A673 (cell line): ENCODE measurements at places on chromosomes 6 and 20.

DNA sequence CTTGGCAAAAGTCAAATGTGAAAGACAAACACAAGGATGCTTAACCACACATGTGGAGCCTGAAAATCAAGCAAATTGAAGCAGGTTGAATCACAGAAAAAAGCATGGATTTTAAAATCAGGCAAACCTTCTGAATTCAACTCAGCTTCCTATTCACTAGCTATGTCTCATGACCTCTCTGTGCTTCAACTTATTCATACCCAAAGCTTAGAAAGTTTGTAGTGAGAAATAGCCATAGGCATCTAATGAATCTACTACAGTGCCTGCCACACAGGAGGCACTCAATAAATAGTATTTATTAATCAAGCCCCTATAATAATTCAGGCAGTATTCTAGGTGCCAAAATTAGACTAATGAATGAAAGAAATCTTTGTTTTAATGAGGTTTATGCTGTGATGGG lies 112.2 kb upstream of the TNFAIP3 start:
- no peak for DNase-seq

- DNase-seq: no peak
Observed at GRCh38 chr20:47963022-47963421, 177.7 kb upstream of the SULF2 start.

DNA sequence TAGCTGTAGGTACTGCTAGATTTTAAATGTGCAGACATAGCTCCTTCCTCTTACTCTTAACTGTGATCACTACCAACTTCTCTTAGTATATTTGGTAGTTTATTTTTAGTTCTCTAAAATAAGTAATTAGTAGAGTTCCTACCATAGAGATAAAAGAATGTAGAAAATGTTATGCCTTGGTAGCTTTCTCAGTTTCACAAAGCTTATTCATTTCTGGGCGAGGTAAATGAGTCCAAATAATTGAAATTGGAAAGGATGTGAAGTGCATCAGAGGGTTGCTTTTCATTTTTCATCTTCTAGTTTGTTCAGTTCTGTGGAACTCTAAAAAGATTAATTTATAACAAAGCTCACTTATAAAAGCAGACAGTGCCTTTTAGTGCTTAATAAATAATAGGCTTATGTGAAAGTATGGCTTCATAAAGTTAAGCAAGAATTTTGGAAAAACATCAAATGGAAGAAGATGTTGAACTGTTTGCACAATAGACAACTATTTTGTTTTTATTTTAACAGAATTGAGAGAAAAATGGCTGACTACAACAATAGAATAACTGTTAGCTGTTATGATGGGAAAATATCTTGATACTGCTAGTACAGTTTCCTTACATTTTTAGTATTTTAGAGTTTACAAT lies 303.7 kb downstream of the UTRN start:
- no peak for DNase-seq

- peak; percentile 97 for DNase-seq
Observed at GRCh38 chr6:27753668-27754407, 158.4 kb downstream of the OR2B2 start.

DNA sequence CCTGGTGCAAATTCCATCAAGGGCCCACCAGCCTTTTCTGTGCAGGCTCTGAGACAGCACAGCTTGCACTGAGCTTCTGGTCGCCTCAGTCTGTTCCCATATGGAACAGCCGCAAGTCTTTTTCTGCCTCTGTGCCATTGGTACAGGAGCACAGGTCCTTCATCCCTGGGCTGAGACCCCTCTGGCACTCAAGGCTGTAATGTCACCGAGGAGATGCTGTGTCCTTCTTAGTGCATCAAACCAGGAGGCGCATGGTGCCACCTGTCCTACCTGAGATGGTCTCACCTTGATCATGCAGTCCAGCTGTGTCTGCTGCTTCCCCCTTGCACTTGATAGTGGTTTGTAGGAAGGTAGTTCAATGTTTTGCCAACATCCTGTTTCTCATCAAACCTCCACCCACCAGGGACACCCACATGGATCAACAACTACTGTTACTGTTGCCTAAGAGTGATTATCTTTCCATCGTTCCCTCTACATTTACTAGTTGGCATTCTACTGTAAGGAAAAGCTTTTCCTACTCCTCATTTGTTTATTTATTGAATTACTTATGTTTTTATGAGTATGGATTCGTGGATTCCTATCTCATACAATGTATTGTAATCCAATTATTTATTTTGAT lies 29.0 kb downstream of the FAM50B start:
- DNase-seq: no peak

DNA sequence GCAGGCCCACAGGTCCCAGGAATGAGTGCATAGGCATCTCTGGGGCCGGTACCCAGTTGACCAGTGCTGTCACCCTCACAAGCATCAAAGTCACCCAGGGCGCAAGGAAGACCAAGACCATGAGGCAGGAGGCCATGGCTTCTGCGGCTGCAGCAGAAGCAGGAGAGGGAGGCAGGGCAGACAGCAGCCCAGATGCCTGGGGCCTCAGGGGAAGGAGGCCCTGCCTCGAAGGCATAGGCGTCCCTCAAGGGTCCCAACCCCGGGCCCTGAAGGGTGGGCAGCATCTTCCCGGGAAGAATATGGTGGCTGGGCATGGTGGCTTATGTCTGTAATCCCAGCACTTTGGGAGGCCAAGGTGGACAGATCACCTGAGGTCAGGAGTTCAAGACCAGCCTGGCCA lies 3.0 kb downstream of the FAM209A start:
- no peak for DNase-seq

DNA sequence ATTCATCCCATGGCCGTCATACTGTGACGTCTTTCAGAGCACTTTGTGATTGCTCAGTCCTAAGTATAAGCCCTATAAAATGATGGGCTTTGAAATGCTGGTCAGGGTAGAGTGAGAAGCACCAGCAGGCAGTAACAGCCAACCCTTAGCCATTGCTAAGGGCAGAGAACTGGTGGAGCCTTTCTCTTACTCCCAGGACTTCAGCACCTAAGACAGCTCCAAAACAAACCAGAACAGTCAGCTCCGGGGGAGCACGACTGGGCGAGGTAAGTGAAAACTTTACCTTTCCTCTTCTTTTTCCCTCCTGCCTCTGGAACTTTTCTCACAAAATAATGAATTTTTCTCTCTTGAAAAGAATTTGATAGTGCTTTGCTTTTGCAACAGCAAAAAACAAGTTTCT lies at the start of gene VIP:
VIP (plus strand) TSS at position 104 of the 400 bp plus-strand sequence. CDS start 1,381 bp downstream, outside the sequence.
- peak; percentile 56 for DNase-seq

DNA sequence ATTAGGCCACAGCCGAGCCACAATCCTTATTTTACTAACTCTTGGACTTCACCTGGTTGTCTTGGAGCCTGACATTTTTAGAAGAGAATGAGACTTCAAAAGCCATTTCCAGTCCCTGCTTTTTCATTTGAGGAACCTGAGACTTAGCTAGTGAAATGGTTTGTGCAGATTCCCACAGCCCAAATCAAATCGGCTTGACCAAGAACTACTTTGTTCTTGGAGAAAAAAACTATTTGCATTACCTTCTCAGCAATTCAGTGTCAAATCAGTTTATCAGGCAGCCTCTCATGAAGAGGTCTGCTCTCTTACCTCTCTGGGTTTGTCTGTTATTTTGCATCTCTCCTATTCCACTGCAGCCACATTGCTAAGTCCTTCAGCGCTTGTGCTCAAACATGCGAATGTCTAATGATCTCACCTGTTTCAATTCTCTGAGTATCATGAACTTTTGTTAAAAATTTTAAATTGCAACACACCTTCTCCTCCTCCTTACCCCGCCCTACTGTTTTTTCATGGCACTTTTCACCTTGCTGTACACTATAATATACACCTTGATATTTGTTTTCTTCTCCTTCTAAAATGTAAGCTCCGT lies 573 bp upstream of the IFNGR1 start:
- DNase-seq: no peak

GRCh38 chr6:166127624-166128472 lies 39.8 kb downstream of the TBXT start:
- DNase-seq: no peak

DNA sequence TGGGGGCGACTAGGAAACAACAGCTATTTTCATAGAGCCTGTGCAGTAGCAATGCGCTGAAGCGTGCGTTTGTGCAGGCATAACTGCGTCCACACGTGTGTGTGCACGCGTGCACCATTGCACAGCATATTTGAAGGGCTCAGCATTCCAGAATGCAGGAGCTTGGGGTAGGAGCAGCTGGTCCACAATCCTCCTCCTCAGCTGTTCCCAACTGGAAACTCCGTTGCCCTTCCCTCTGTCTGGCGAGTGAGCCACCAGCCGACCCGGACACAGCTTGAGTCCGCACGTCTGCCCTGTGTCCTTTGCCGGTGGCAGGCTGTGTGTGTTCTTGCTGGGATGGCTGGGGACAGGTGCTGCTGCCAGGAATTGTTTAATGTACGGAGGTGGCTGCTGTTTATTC lies 110.2 kb downstream of the SASH1 start:
- DNase-seq: no peak

DNA sequence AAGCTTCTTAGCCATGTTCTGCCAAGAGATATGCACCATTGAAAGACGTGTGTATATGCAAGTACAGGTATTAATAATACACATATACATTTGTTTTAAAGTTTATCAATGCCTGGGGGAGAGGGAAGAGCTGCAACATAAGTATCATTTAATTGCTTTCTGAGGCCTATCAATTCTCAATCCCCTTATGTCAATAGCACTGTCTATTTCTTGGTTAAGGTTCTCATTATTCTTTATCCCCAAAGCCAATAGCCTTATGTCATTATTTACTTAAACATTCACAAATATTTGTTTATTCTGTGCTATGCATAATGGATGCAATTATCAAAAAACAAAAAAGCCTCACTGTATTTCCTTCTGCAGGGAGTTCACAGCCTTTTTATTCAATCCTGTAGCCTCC lies 350.3 kb upstream of the KCNQ5 start:
- no peak for DNase-seq

- DNase-seq: no peak
Observed at GRCh38 chr20:25369529-25369928, 21.1 kb downstream of the ABHD12 start.

DNA sequence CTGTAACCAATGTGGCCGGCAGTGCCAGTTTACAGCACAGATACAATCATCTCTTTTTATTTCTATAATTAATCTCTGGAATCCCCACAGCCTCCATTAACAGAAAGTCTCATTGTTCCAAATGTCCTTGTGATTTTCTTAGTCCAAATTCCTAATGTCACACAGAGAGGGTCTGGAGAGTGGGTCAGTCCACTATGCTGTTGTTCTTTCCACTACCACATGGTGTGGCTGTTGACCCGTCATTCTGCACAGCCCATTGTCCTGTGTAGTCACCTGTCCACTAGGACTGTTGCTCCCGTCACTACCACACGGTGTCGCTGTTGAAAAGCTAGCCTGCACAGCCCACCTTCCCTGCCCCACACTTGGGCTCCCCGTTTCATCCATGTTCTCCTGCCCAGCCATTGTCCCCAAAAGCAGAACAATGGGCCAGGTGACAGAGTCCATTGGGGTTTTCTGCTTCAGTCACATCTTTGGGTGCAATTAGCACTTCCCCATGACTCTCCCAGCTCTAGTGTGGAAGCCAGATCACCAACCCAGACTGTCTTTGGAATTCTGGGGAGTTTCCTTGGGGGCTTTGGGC lies 8.6 kb upstream of the LBP start:
- peak; percentile 21 for DNase-seq

DNA sequence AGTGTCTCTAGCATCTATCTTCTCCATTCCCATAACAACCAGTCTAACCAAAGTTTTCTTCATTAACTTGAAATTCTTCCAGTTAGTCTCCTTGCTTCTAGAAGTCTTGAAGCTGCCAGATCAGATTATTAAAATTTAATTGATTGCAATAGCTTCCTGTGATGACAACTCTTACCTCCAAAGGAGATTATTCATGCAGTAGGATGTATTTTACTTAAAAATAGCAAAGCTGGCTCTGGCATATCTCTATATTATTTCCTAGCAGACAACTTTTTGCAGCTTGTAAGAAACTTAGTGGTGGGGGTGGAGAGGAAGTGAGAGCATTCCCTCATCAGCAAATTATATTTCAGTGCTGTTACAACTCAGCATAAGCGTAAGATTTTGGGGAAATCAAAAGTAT lies 290.4 kb downstream of the GRIK2 start:
- peak; percentile 14 for DNase-seq

- no peak for DNase-seq
Observed at GRCh38 chr6:108806171-108806570, 42.1 kb upstream of the ARMC2 start.

DNA sequence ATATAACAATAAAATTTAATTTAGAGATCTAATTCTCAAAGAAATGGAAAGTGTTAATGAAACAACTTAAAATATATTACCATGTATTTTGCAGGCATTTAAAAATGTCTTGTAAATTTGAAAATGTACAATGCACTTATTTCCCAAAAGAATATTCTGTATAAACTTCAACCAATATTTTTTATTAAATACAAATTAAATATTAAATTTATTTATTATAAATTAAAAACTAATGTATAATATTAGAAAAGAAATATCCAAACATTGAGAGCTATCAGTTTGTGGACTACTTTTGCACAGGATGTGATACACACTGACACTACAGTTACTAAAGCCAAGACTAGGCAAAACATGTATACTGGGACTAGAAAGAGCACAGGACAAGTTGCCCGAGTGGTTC lies 707.0 kb upstream of the NRSN1 start:
- DNase-seq: no peak

DNA sequence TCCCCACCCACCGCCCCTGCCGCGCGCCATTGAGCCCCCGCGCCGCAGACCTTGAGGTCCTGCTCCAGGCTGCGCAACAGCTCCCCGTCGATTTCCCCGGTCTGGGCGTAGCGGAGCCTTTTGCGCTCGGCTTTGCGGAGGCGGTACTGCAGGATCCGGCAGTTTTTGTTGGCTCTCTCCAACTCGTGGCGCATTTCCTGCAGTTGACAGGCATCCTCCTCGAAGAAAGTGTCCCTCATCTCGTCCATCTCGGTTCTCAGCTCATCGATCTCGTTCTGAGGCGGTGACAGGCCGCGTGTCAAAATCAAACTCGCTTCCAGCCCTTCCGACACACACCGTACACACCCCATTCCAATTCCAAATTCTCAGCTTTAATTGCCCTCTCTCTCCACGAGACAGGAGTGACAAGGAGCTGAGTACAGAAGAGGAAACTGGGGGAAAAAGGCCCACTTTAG lies 4.3 kb downstream of the MTCL3 start:
- peak; percentile 77 for DNase-seq

DNA sequence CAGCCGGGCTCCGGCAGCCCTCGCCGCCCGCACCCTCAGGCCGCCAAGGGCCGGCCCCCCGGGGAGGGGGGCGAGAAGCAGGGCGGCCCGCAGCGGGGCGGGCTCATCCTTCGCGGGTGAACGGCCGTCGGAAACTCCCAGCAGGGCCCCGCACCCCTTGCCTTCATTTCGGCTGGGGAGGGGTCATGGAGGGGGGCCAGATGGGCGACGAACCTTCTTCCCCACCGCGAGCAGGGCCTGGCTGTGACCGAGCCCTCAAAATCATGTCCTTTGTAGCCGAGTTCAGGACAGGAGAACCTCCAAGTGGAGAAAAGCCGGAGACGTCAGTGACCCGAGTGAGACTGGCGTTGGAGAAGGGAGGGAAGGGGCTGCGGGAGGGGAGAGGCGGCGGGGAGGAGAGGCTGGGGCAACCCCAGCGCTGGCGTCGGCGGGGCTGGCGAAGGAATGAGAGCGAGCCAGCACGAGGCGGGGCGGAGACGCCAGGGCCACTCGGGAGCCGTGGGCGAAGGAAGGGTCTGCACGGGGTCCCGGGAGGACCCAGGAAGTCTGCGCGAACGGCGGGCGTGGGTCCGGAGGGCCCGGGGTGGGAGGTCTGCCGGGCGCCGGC lies 571 bp upstream of the FOXC1 start:
- no peak for DNase-seq
